Lung (tissue), 17 donors: ENCODE measurements at places on chromosomes 1 and 21. TPM values are rescaled to one million over a fixed set of nuclear protein-coding genes. Genes with fewer than 3 reads are reported as not detected.
A peak's percentile ranks its signal among the peaks of the same experiment; 100 is the strongest.

GRCh38 chr1:17136936-17137335 is 17.7 kb upstream of the PADI2 start:
- H3K4me3 ChIP-seq: no peak overlapping the region
- no peak for DNase-seq
- H3K27me3 ChIP-seq: no peaks in the 10 kb centered on the region
- no peaks in the 10 kb centered on the region for H3K4me1 ChIP-seq
- no peaks in the 10 kb centered on the region for H3K36me3 ChIP-seq

- DNase-seq: no peak
- no peak overlapping the region for H3K4me3 ChIP-seq
- peaks cover 9% of the 10 kb centered on the region for H3K36me3 ChIP-seq
- H3K4me1 ChIP-seq: no peaks in the 10 kb centered on the region
- no peaks in the 10 kb centered on the region for H3K27me3 ChIP-seq
- H3K27ac ChIP-seq: no peak overlapping the region
These were observed 42.4 kb downstream of the PLPPR4 start for GRCh38 chr1:99306644-99307043.

MARK1 gene
- polyA plus RNA-seq: 1.5 TPM

DNA sequence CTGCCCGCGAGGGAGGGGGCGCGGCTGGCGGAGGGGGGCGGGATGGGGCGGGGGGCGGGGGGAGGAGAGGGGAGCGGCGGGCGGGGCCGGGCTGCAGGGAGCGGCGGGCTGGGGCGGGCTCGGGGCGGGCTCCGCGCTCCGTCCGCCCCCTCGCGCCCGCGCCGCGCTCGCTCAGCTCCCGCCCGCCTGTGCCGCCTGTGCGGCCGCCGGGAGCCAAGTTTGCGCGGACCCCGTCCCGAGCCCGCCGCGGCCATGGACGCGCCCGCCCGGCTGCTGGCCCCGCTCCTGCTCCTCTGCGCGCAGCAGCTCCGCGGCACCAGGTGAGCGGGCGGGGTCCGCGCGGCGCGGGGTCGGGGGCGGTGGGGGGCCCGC is at the start of gene GABRD:
Gene GABRD, plus strand, starts transcription at position 174 of the 372 bp plus-strand sequence. Its CDS starts 79 bp downstream, at position 253.
- no peak within 1 kb of the TSS for H3K27ac ChIP-seq
- H3K4me3 ChIP-seq: no peak within 1 kb of the TSS
- H3K27me3 ChIP-seq: peaks cover 3% of the 10 kb centered on the region
- H3K4me1 ChIP-seq: no peaks in the 10 kb centered on the region
- no peaks in the 10 kb centered on the region for H3K36me3 ChIP-seq
- DNase-seq: peak; percentile 53

GRCh38 chr1:201889090-201889968 is 631 bp downstream of the SHISA4 start:
- no peak overlapping the region for H3K27ac ChIP-seq
- H3K4me3 ChIP-seq: peak overlapping the region; percentile 81
- no peak for DNase-seq
- H3K36me3 ChIP-seq: no peaks in the 10 kb centered on the region
- H3K27me3 ChIP-seq: no peaks in the 10 kb centered on the region

GRCh38 chr1:159209061-159209460 is 4.4 kb downstream of the ACKR1 start:
- no peaks in the 10 kb centered on the region for H3K36me3 ChIP-seq
- DNase-seq: no peak
- no peak overlapping the region for H3K27ac ChIP-seq
- no peak overlapping the region for H3K4me3 ChIP-seq
- H3K4me1 ChIP-seq: no peaks in the 10 kb centered on the region

RAB13 gene
- 171 TPM for polyA plus RNA-seq

RNASEL gene
- polyA plus RNA-seq: 8.3 TPM

DNA sequence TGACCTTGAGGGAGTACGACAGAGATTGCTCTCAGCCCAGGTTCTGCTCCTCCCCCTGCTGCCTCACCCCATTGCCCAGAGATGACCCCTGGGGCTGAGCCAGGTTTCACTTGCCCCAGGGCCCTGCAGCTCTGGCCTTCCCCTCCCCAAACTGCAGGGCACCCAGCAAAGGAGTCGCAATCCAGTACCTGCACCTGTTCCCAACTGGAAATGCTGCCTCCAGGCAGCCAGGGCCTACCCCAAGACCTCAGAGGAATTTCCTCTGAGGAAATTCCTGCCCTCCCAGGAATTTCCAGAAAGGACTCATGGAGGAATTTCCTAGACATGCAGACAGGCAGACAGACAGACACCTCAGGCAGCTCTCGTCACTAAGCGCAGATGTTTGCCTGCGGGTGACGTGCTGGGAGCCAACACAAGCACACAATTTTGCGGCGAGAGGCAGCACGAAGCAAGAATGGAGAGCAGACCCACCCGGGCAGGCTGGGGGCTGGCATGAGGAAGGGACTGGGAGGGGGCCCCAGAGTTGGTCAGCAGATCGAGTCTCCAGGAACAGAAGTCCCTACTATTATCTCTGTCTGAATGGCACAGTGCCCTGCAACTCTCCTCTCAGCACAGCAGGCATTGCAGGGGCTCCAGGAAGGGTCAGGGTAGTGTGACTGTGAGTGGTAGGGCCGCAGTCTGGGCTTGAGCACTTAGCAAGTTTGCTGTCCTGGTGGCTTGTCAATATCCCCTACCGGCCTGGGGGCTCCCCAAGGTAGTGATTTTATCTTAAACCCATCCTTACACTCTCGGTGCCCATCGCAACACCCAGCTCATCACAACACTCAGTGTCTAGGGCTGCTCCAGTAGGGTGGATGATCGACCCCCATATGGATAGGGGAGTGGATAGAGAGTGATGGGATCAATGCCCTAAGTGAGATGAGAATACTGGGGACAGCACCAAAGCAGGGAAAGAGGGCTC is 2.9 kb upstream of the EFNA1 start:
- peaks cover 38% of the 10 kb centered on the region for H3K4me1 ChIP-seq
- peaks cover 29% of the 10 kb centered on the region for H3K27me3 ChIP-seq
- no peak for DNase-seq

DNA sequence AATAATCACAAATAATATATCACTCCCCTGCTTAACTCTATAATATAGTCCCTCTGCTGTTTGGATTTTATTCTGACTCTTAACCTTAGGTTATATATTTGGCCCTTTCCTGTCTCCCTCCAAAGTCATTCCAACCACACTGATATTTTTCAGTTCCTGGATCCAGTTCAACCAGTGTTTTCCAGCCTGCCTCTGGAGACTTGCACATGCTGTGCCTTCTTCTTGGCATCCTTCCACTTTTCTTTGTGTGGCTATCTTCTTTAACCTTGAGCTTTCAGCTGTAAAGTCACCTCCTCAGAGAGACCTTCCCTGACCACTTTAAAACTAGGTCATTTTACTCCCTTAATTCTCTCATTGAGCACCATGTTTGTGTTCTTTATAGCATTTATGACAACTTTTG is 19.4 kb downstream of the CERS2 start:
- H3K27me3 ChIP-seq: no peaks in the 10 kb centered on the region
- no peak overlapping the region for H3K27ac ChIP-seq
- no peaks in the 10 kb centered on the region for H3K4me1 ChIP-seq
- H3K36me3 ChIP-seq: peaks cover 40% of the 10 kb centered on the region
- no peak for DNase-seq
- H3K4me3 ChIP-seq: no peak overlapping the region

KIF21B gene
- 1.3 TPM for polyA plus RNA-seq

- H3K36me3 ChIP-seq: no peaks in the 10 kb centered on the region
- no peak overlapping the region for H3K27ac ChIP-seq
- no peaks in the 10 kb centered on the region for H3K27me3 ChIP-seq
These were observed 20.0 kb downstream of the IL6R start for GRCh38 chr1:154425172-154425571.

DNA sequence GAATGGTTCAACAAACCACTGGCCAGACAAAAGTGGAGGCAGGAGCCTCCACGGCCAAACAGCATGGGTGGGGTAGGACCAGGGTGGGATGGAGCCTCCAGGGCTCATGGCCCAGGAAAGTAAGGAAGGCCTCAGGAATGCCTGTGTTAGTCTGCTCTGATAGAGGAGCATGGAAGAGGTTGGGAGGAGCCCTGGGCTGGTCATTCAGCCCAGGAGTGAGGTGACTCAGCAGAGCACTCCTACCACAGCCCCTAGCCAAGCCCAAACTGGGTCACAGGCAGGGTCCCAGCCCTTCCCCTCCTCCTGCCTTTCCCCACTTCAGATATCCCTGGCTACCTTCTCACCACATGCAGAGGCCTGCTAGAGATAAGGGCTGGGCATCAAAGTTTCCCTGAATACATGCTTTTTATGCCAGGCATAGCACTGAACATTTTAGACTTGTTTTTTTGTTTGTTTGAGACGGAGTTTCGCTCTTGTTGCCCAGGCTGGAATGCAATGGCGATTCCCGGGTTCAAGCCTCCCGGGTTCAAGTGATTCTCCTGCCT is 3.1 kb upstream of the SHISA4 start:
- no peaks in the 10 kb centered on the region for H3K27me3 ChIP-seq
- H3K4me1 ChIP-seq: peaks cover 17% of the 10 kb centered on the region
- DNase-seq: no peak
- H3K36me3 ChIP-seq: no peaks in the 10 kb centered on the region

DNA sequence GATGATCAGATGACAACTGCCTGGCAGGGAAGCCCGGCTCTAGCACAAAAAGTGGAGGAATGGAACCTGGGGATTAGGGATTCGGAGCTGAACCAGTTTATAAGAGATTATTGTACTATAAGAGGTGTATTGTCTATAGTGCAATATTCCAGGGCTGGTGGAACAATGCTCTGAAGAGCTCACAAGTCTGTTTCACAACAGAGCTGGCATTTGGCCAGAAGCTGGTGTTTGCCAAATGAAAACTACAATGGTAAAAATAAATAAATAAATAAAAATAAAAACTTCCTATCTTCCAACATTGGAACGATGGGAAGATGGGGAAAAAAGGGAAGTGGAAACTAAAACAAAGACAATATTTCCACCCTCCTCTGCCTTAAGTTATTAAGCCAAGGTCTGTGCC is 73.5 kb downstream of the CHODL start:
- DNase-seq: no peak
- no peak overlapping the region for H3K4me3 ChIP-seq
- no peak overlapping the region for H3K27ac ChIP-seq
- no peaks in the 10 kb centered on the region for H3K36me3 ChIP-seq
- no peaks in the 10 kb centered on the region for H3K4me1 ChIP-seq

GRCh38 chr1:118338936-118339335 is 153.9 kb upstream of the SPAG17 start:
- no peak overlapping the region for H3K4me3 ChIP-seq
- no peaks in the 10 kb centered on the region for H3K4me1 ChIP-seq
- no peaks in the 10 kb centered on the region for H3K36me3 ChIP-seq
- no peak overlapping the region for H3K27ac ChIP-seq
- no peaks in the 10 kb centered on the region for H3K27me3 ChIP-seq

LGR6 gene
- polyA plus RNA-seq: 1.3 TPM

DNA sequence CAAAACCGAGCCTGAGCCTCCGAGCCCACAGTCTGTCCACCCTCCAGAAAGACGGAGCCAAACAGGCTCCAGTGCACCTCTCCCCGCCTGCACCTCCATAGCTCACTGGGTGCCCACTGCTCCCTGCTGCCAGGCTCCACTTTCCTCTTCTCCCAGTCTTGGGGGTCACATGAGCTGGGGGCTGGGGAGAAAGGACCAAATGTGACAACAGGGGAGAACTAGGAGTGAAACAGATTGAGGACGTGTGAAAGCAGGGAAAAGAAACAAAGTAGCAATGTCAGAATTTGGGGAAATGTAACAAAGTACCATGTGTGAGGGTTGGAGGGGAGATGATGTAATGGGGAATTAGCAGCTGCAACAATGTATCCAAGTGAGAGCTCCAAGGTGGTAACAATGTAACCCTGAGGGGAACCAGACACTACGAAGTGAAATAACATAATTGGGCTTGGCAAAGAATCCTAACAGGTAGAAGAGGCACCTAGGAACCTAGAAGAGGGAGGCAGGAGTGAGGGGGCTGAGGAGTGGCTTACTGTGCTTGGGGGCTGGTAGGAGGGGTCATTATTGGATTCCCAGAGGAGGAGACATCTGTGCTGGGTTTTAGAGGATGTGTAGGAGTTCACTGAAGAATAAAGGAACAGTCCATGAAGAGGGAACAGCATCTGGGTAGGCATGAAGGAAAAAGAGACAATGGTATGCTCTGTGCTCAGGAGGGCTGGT is 12.5 kb downstream of the SDC3 start:
- H3K36me3 ChIP-seq: no peaks in the 10 kb centered on the region
- no peaks in the 10 kb centered on the region for H3K27me3 ChIP-seq
- no peak overlapping the region for H3K4me3 ChIP-seq
- H3K4me1 ChIP-seq: peaks cover 11% of the 10 kb centered on the region
- H3K27ac ChIP-seq: no peak overlapping the region

MAP3K6 gene
- polyA plus RNA-seq: 72.5 TPM

AMPD1 gene
- not detected for polyA plus RNA-seq

DNA sequence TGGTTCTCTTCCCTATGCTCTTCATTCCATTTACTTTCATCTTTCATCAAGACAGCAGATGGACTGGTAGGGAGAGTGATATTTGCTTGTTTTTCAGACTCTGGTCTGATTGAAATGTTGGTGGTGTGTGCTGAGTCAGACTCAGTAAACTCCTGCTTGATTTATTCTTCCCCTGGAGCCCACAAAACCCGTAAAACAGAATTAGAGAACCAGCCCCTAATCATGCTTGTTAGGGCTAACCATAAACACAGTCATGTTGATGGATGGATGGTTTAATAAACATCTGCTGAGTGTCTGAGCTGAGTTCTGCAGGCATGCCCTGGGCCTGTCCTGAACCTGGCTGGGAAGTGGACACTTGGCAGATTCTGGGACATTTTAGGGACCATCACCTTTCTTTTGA is 24.8 kb downstream of the NOS1AP start:
- H3K4me1 ChIP-seq: peaks cover 7% of the 10 kb centered on the region
- no peaks in the 10 kb centered on the region for H3K27me3 ChIP-seq
- no peak overlapping the region for H3K4me3 ChIP-seq
- no peaks in the 10 kb centered on the region for H3K36me3 ChIP-seq

- peaks cover 7% of the 10 kb centered on the region for H3K27me3 ChIP-seq
- no peak overlapping the region for H3K27ac ChIP-seq
- no peaks in the 10 kb centered on the region for H3K36me3 ChIP-seq
- H3K4me1 ChIP-seq: no peaks in the 10 kb centered on the region
- peak; percentile 41 for DNase-seq
These were observed 38.3 kb downstream of the LRRN2 start for GRCh38 chr1:204647114-204647804.

CFAP141 gene
- polyA plus RNA-seq: 3.7 TPM

KLHDC7A gene
- 1.9 TPM for polyA plus RNA-seq

TSPAN2 gene
- polyA plus RNA-seq: 6.3 TPM

GRCh38 chr1:168907786-168908348 is 178.9 kb upstream of the DPT start:
- no peaks in the 10 kb centered on the region for H3K36me3 ChIP-seq
- peak; percentile 45 for DNase-seq
- H3K27ac ChIP-seq: peak overlapping the region; percentile 50

TDRD5 gene
- polyA plus RNA-seq: 0.05 TPM

DNA sequence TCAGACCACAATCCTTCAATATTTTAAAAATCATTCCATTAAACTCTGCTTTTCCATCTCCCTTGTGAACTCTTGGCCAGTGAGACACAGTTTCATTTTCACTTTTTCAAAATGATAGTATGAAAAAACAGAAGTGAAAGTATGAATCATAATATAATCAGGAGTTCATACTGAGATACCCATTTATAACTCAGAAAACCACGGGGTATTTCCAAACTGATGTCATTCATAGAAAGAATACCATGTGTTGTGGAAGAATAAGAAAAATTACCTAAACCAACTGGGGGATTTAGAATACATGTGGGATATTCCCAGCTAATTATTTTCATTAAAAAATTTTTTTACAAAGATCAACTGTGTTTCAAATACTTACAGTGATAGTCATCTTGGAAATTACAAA is 149.9 kb downstream of the MRPL39 start:
- no peaks in the 10 kb centered on the region for H3K4me1 ChIP-seq
- peak; percentile 22 for DNase-seq
- H3K4me3 ChIP-seq: no peak overlapping the region
- H3K27ac ChIP-seq: no peak overlapping the region
- no peaks in the 10 kb centered on the region for H3K36me3 ChIP-seq

- H3K27me3 ChIP-seq: no peaks in the 10 kb centered on the region
- no peaks in the 10 kb centered on the region for H3K36me3 ChIP-seq
- no peak for DNase-seq
- H3K4me3 ChIP-seq: no peak overlapping the region
These were observed 30.5 kb downstream of the EPHB2 start for GRCh38 chr1:22741118-22741517.
